ENCODE measurements at places on chromosomes 5 and 9.

- no peak for DNase-seq
These were observed 82.6 kb downstream of the GALNT10 start for GRCh38 chr5:154273028-154273617.

DNA sequence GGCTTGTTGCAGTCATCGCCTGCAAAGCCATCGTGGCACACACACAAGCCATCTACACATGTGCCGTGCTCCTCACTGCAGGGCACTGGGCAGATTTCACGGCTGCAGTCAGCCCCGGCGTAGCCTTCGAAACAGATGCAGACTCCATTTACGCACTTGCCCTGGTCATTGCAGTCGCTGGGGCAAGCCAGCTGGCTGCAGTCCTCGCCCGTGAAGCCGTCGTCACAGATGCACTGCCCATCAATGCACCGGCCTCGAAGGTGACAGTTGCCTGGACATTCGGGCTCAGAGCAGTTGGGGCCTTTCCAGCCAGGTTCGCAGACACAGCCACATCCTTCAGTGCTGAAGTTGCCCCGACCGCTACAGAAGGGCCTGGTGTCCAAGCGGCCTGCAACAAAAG is 31.1 kb downstream of the TNC start:
- DNase-seq, result no peak

DNA sequence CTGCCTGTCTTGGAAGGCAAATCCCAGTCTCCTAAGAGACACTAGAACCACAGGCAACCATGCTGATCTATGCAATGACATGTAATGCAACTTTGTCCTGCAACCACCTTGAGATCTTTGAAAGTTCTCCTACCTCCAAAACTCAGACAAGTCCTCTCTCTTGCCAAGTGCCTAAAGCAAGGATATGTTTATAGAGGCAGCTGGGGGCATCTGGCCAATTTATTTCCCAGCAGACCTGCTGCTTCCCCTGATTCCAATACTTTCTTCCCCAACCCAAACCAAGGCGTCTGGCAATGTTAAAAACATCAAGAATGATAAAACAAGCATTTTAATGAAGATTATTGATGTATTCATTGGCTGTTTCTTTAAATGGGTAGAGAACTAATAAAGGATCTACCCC is 138.4 kb downstream of the DOCK8 start:
- DNase-seq, result no peak

GRCh38 chr9:76215066-76215465 is 179.2 kb downstream of the RFK start:
- DNase-seq, result no peak

DNA sequence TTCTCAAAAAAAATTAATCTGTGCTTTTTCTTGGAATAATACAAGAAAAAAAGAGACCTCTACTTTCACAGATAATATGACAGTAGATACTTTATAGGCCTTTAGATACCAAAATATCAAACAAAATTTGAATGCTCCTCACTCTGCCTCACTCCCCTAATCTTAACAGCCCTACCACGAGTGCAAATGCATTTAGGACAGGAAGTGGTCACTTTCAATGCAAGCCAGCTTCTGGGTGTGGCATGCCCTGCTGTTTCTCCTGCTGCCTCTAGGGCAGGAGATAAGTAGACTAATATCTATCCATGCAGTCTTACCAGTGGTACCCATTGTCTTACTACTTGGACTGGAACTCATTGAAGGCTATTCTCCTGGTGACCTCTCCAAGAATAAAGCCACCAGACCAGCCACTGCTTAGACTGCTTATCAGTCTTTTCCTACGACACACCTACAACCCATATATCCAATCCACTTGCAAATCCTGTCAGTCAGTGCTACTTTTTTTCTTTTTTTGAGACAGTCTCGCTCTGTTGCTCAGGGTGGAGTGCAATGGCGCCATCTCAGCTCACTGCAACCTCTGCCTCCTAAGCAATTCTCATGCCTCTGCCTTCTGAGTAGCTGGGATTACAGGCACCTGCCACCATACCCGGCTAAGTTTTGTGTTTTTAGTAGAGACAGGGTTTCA is 23.0 kb downstream of the FRRS1L start:
- DNase-seq, result no peak

- DNase-seq, result peak; percentile 58
These were observed 17.2 kb downstream of the TRIM14 start for GRCh38 chr9:98101868-98102273.

DNA sequence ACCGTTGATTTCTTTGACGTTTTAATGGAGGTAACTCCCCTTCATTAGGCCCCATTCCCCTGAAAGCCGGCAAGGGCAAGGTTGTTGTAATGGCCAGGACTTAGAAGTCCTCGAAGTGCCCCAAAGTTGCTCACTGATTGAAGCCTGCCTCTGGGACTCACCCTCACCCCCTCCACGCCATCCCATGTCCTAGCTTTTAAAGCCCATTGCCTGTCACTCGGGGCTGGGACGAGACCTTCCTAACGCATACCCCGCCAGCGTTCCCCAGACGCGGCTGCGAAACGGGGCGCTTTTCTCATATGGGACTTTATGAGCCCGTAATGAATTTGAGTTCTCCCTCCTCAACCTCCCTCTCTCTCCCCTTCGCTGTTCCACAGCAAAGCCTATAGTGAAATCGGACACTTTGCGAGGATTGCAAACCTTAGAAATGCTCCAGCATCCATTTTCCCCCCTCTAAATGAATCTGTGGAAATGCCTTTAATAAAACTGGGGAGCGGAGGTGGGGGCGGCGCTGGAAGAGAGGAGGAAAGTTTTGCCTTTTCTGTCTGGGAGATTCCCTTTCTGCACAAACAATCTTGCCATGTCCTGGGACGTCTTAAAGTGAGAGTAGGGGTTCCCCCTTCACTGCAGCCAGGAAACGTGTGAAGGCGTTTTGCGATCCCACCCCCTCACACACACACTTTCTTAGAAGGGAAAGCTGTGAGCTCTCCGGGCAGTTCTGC is 1.5 kb downstream of the PAPPA start:
- no peak for DNase-seq

GRCh38 chr5:36641431-36641830 is 35.0 kb downstream of the SLC1A3 start:
- DNase-seq, result no peak

GRCh38 chr5:124397317-124397716 is 349.1 kb downstream of the ZNF608 start:
- DNase-seq, result no peak

GRCh38 chr9:2281031-2281802 is 266.1 kb downstream of the SMARCA2 start:
- DNase-seq, result no peak

GRCh38 chr5:95817430-95817829 is 5.1 kb downstream of the GLRX start:
- DNase-seq, result no peak

DNA sequence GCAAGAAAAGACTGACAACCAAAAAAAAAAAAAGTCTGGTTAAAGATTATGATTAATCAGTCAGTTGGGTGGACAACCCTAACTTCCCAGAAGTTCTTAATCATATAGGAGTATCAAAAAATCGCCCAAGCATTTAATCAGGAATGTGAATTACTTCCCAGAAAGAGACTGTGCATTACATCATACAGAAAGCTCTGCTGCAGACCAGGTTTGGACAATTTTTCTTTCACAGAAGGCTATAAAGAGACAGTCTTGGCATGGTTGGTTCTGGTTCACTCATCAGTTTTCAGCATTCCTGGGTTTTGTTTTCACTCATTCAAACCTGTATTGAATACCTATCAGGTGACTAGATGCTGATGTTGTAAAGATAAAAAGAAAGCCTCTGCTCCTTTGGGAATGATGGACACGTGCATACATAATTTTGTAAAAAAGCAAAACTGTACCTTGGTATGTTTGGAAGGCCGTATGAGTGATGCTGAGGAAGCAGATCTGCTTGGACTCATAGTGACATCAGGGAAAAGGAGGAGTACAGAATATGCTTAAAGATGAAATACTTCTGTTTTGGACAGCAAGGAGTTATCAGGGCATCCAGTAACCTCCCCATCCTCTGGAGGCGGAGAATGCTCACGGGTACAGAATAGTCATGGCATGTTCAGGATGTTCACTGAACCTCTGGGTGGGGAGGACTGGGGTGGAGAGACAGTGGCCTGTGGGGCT is 178.4 kb downstream of the GNA14 start:
- DNase-seq, result no peak

DNA sequence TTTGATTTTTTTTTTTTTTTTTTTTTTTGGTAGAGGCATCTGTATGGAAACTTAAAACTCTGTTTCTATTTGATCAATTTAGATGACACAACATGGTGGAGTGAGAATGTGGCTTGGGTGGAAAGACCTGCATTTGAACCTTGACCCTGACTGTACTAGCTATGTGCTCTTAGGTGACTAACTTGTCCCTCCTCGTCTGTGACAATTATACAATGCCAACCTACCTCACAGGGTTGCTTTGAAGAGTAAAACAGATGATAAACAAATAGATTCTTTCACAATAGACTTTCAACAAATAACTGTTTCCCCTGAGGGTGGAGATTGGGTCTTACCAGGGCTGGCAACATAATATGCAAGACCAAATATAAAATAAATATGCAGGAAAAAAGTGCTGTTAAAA is 109.3 kb downstream of the CRB2 start:
- DNase-seq, result no peak

DNA sequence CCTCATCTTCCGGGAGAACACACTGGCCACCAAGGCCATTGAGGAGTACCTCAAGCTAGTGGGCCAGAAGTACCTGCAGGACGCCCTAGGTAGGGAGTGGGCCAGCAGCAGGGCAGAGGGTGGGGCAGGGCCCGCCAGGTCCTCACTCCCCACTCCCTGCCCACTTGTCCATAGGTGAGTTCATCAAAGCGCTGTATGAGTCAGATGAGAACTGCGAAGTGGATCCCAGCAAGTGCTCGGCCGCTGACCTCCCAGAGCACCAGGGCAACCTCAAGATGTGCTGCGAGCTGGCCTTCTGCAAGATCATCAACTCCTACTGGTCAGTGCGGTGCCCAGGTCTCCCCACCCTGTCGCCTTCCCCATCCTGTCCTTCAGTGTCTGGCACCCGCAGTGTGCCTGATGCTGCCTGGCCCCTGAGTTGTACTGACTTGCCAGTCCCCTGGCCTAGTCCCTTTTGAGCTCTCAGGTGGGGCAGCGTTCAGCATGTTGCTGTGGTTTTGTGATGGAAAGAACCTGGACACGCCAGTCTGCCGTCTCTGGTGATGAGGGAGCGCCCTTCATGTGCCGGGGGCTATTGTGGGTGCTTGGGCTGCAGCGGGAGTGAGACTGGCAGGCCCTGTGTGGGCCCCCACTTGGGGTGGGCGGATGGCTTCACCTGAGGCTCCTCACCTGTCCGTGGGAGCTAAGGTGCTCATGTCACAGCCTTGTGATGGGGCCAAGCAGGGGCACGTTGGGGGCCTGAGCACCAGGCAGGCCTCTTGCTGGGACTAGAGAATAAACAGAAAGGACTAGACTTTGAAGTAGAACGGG is 112.3 kb downstream of the DAB2IP start:
- no peak for DNase-seq

DNA sequence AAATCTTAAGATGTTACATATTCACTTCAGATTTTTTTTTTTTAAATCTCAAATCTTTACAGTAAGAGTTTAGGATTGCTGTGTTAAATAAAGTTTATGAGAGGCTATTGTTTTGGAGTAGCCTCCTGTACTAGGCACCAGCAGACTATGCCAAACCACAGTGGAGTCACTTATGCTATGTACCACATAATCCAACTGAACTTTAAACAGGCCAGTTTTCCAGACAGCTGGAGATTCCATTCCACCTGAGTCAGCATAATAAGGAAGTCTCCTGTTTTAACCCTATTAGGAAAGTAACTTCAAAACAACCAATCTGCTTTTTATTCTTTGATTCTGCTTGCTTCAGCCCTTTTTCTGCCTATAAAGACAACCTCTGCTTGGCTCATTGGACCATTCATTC is 205.2 kb downstream of the CSNK1G3 start:
- no peak for DNase-seq

DNA sequence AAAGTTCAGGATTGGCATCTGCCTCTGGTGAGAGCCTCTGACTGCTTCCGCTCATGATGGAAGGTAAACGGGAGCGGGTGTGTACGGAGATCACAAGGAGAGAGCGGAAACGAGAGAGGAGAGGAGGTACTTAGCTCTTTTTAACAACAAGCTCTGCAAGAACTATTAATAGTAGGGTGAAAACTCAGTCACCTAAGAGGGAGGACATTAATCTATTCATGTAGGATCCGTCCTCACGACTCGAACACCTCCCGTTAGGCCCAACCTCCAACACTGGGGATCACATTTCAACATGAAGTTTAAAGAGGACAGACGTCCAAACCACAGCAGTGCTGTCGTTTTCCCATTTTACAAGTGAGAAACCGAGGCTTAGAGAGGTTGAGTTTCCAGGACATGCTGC is 173.7 kb downstream of the SLC28A3 start:
- DNase-seq, result no peak

- DNase-seq, result no peak
These were observed 210.1 kb downstream of the ZNF608 start for GRCh38 chr5:124536333-124536732.

DNA sequence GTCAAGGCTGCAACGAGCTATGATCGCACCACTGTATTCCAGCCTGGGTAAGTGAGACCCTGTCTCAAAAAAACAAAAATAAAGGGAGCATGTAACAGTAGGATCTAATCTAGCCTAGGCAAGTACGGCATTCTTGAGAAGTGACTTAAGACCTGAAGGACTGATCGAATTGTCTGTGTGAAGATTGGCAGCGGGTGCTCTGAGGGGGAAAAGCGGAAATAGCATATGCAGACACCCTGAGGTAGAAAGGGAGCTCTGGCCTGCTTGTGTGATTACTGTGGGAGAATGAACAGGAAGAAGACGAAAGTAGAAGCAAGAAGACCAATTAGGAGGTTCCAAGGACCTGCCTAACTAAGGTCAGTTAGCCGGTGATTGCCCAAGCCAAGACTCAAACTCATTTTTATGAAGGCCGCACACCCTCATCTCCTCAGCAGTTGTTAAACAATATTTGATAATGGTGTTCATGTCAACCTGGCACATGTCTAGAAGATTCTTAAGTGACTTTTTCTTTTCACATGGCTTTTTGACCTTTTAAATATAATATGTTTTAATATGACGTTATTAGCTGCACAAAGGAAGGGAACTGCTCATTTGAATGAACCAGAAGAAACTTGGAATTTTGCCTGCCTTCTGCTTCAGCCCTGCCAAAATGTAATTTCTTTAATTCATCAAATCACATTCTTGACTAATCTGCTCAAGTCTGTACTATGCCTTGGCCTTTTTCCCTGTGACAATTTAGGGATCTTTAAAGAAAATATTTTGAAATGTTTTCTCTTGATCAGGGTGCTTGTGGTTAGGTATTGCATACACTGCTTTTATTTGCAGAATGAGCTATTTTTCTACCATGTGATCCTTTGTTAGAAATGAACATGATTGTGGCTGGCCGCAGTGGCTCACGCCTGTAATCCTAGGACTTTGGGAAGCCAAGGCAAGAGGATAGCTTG is 289.2 kb upstream of the DMRT1 start:
- DNase-seq, result no peak

DNA sequence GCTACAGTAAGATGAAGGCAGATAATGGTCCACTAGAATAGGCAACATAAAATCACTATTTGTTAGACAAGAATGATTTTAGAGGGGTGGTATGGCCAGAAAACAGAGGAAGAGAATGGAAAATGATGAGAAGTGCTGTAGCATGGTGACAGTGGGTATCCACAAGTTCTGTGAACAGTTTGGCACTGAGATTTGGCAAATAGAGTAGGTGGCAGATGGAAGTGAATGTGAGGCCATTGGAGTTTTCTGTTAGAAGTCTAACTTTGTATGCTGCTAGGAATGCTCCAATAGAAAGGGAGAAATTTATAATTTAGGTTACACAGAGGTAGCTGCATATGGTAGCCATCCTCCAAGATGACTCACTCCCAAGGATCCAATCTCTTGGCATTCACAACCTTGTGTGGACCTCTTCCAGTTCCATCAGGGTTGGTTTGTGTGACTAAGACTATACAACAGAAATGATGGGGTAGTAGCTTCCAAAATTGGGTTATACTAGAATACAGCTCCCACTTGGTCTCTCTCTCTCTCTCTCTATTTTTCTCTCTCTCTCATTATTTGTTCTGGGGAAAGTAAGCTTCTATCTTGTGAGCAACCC is 646.9 kb upstream of the ZNF608 start:
- DNase-seq, result no peak
